GM04503 (cell line): ENCODE measurements at places on chromosomes 6 and 20.
A peak's percentile ranks its signal among the peaks of the same experiment; 100 is the strongest.

DNA sequence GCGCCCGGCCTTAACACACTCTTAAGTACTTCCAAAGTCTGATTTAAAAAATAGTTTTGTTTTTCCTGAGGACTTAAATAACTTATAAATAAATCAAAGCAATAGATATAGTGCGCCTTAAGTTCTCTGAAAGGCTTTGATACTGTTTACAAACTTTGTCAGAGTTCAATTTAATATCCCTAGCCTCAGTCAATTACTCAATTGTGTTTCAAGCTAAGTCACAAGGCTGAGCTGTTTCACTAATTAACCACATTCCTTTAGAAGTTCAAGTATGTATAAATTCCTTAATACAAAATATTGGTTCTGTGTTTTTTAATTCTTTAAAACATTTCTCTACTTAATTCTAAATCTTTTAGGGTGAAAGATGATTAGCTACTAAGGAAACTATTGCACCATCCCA lies 178.4 kb upstream of the AGPAT4 start:
- no peak for DNase-seq

- DNase-seq = no peak
These were observed 222.1 kb downstream of the SMOC2 start for GRCh38 chr6:168663041-168663440.

DNA sequence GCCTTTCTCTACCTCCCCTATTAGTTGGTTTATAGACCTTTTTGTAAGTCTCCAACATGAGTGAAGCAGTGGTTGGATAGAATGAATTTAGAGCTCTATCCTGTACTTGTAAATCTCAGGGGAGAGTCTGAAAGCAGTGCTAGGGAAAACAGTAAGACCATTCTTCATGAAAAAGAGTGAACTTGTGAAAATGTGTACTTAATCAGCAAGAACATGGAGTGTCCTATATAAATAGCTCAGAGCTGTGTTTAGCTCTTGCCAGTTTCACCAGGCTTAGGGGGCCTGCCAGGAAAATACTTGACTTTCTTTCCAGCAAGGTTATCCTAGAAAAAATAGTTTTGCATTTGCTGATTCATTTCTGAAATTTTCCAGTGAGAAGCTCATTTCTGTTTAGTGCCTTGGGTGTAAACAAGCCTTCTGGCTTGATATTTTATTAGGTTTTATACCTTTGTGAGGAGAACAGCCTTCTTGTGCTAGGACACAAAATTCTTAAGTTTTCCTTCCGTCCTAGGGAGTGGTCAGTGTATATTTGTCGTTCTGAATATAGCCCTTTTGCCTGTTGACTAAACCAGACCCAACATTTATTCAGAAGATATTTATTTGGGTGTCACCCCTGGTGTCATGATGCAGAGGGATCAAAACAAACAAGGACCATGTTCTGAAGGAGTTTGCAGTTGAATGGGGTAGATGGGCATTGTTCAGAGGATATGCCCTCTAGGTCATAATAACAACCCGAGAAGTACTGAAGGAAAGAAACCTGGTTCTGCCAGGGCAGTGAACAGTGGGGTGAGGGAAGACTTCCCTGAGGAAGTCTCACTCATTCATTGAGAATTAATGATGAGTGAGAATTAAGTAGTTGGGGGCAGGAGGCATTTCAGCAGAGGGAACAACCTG lies 7.6 kb downstream of the ARFGEF2 start:
- peak; percentile 47 for DNase-seq

- DNase-seq = no peak
These were observed 52.1 kb downstream of the PTPN1 start for GRCh38 chr20:50562262-50562701.

DNA sequence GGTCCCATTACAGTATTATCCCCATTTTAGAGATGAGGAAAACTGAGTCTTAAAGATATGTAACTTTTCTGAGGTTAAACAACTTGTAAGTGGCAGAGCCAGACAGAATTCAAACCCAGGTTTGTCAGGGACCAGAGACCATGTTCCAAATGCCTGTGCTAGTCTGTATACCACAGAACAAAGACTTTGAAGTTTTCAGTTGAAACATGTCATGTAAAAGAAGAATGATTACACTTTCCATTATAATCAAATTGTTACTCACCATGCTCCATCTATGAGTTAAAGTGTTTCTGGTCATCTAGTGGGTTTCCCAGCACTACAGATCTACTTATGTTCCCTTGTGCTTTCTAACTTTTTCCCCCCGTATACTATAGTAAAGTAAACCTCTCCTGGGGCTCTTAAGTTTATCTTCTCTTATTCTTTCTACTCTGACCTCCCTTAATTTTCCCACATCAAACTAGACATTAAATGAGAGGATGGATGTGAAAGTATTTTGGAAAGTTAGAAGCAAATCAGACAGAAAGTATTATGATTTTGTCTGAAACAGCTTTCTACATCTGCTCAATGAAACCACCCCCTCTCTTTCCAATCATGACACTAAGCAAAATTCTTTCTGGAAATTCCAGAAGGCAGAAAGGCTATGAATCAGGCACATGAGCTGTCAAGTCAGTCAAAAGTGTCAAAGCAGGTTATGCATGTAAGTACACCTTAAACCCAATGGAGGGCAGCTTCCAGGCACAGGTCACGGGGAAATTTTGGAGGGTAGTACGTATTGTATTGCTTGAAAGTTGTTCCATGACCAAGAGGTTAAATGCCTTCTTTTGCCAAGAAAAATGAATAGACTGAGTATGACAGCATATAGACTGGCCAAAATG lies 132.7 kb upstream of the MAP3K7 start:
- no peak for DNase-seq

DNA sequence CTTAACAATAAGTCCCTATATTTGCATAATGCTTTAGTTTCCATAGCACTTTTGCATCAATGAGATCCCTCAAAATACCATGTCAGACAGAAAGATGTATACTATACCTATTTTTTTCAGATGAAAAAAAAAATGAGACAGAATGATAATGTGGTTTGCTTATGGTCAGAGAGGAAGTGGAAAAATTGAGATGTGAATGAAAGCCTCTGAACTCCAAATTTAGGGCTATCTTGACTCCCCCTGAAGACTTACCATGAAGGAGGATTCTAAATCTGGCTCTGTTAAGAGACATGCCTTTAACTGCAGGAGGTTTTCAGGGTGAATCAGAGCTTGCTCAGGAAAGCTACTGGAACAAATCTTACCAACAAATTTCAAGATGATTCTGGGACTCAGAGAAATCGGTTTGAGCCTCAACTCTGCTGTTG lies 176.2 kb downstream of the ISM1 start:
- no peak for DNase-seq

DNA sequence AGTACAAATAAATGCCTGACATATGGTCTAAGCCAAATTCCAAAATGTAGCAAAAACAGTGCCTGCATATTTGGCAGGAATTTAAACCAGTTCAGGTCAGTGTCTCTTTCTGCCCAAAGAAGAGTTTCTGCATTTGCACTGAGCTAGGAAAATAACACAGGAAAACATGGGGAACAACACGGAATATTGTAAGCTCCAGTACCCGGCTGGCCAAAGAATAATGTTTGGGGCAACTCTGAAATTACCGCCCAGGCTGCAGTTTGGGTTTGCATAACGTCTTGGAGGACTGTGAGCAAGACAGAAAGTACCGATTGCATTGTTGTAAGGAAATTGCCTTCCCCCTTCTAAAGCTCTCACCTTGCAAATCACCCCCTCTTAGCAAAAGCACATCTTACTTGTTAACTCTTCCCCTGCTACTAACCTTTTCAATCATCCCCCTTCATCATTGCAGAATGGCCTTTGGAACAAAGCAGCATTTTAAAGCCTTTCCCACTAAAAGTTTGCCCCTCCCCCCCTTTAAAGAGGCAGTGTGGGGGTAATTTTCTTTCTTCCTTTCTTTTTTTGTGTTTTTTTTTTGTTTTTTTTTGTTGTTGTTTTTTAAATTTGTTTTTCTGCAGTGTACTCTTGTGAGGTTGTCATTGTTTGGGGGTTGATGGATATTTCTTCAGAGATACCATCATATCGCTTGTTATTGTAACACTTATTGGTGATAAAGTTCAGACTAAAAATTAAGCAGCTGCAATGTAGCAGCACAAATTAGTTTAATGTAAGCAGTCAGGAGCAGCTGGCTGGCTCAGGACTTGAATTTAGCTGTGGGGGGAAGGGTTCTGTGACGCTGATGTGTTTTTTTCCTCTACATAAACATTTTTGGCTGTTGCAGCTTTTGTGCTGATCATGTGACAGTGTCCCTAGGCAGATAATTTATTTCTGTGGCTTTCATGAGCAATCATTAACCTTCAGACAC lies 100.0 kb upstream of the CITED2 start:
- DNase-seq = no peak

- DNase-seq = peak; percentile 80
These were observed 174.9 kb downstream of the ISM1 start for GRCh38 chr20:13396022-13396421.

- no peak for DNase-seq
These were observed 25.1 kb downstream of the HCK start for GRCh38 chr20:32077190-32077589.

GRCh38 chr6:1110941-1111349 lies 201.0 kb upstream of the FOXQ1 start:
- no peak for DNase-seq

DNA sequence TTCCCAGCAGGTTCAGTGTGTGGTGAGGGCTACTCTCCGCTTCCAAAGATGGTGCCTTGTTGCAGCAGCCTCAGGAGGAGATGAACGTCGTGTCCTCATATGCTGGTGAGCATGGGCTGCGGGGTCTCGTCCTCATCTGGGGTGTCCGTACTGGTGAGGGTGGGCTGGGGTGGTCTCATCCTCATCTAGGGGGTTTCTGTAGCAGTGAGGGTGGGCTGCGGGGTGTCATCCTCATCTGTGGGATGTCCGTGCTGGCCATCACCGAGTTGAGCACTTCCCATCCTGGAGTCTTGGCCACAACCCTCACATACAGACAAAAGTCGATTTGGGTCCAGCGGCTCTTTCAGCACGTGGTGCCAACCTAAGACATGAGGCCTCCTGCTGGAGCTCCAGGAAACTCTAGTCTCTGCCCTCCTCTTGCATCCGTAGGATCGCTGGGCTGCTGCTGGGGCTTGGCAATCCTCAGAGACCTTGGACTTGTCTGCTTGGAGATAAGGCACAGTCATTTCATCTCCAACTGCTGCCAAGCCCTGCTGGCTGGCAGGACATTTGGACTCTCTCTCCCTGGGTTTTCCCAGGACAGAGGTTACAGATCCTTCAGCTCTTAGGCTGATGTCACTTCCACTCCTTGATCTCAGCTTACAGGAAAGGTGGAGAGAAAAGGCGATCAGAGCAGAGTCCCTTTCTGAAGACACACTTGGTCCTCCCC lies 160.4 kb downstream of the PACRG start:
- no peak for DNase-seq

- no peak for DNase-seq
These were observed 97.3 kb downstream of the CDKAL1 start for GRCh38 chr6:20631549-20631924.

- DNase-seq = no peak
These were observed 322.8 kb upstream of the NT5E start for GRCh38 chr6:85127168-85127498.

GRCh38 chr20:37749218-37749617 lies 55.4 kb downstream of the CTNNBL1 start:
- no peak for DNase-seq

GRCh38 chr20:59723108-59723500 lies 118.8 kb downstream of the PHACTR3 start:
- no peak for DNase-seq

GRCh38 chr20:24761220-24762065 lies 187.6 kb upstream of the CST7 start:
- no peak for DNase-seq

DNA sequence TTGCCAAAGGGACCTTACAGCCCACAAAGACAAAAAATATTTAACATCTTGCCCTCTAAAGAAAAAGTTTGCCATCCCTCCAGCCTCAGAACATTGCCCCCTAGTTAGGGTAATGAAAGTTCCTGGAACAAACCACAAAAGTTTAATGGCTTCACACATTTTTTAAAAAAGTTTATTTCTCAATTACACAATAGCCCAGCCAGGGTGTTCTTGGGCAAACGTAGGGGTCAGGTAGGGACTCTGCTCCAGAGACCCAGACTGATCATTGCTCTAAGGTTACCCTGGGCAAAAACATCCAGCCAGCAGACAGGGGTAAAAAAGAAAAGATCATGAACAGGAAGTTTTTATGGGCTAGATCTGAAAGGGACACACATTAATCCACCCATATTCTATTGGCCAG lies 4.5 kb upstream of the ISM1 start:
- no peak for DNase-seq
